ENCODE measurements at places on chromosomes 4 and X.

- no peak for DNase-seq
Observed at GRCh38 chrX:43560247-43560946, 95.7 kb upstream of the MAOA start.

- peak; percentile 5 for DNase-seq
Observed at GRCh38 chrX:149286940-149287349, 218.2 kb downstream of the IDS start.

- no peak for DNase-seq
Observed at GRCh38 chrX:22526339-22526738, 253.6 kb downstream of the CBLL2 start.

DNA sequence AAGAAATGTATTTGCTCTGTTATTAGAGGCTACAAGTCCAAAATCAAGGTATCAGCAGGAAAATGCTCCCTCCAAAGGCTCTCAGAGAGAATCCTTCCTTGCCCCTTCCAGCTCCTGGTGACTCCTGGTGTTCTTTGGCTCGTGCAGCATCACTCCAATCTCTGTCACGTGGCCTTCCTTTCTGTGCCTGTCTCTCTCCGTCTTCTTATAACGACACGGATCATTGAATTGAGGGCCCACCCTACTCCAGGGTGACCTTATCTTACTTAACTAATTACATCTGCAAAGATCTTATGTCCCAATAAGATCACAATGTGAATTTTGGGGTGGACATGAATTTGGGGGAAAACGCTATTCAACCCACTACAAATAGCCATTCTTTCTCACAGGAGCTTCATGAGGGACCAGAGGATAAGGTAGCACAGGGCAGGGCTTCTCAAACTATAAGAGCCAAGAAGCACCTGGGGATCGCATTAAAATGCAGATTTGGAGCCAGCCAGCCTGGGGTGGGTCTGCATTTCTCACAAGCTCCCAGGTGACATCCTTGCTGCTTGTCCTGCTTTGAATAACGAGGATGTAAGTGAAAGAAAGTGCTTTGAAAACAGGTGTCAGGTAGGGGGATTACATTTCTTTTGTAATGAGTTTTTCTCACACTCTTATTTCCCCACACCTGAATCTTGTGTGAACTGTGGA, 41.9 kb upstream of the APLN start:
- no peak for DNase-seq

GRCh38 chrX:152872522-152872921, 25.3 kb upstream of the ZNF185 start:
- no peak for DNase-seq

DNA sequence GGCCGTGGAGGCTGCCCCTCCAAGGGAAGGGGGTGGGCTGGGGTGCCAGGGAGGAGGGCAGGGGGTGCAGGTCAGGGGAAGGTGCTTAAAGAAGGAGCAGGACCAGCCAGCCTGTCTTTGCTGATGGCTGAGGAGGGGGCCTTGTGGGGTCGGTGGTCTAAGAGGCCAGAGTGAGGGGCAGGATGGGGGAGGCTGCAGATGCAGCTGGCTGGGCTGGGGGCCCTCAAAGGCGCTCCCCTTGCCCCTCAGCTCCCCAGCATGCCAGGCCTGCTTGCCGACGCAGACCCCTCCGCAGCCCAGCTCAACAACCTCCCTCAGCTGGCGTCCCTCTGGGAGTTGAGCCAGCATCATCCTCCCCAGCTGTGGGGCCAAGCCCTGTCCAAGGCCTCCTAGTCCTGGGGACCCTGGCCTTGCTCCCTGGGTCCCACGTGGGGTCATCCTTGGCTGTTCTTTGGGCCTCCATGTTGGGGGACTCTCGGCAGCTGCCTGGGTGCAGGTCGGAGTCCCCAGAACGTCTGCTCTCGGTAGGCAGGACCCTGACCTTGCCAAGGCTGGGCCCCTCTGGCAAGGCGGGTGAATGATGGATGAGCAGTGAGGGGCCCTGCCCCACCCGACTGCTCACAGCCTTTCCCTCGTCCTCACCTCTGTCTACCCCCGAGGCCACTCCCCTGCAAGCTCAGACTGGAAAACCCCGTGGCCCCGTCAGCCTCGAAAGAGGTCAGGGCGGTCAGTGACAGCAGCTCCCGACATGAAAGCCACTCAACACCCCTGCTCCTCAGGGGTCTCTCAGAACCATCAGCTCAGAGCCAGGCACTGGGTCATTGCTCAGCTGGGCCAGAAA, 119.4 kb downstream of the FAM53A start:
- DNase-seq = no peak

- DNase-seq = no peak
Observed at GRCh38 chr4:185774131-185774653, 37.8 kb downstream of the SORBS2 start.

DNA sequence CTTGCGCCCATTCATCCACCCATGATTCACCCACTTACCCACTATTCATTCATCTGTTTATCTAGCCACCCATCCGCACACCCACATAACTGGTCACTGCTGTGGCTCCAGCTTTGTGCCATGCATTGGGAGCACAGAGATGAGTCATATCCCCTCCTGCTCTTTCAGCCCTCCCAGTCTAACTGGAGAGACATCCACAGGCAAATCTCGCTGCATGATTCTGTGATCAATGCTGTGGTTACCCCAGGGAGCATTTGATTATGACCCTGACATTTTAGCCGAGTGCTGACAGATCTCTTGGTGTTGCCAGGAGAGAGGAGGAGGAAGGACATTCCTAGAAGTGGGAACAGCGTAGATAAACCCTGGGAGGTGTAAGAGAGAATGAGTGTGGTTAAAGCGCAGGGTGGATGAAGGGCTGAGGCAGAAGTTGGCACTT, 10.4 kb upstream of the PORCN start:
- DNase-seq = no peak

- no peak for DNase-seq
Observed at GRCh38 chrX:49290215-49290614, 13.2 kb upstream of the GAGE10 start.

DNA sequence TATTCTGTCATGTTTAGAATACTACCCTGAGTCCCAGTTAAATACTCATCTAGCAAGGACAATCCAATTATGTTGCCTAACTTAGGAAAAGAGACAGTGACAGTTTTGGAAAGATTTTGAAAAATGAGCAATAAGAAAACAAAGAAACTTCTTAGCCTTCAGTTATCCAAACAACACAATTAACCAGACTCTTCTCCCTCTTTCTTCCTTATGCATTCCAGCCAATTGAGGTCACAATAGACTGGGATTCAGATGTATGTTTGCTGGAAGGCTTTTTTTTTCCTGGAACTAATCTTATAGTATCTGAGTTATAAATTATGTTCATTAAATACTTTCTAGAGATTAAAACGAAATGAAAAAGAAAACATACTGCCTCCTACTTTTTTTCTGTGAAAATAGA, 109.6 kb downstream of the GUCY2F start:
- DNase-seq = no peak

- DNase-seq = no peak
Observed at GRCh38 chr4:1777822-1778641, 15.1 kb upstream of the FGFR3 start.

- no peak for DNase-seq
Observed at GRCh38 chrX:17247144-17247543, 127.9 kb upstream of the NHS start.

DNA sequence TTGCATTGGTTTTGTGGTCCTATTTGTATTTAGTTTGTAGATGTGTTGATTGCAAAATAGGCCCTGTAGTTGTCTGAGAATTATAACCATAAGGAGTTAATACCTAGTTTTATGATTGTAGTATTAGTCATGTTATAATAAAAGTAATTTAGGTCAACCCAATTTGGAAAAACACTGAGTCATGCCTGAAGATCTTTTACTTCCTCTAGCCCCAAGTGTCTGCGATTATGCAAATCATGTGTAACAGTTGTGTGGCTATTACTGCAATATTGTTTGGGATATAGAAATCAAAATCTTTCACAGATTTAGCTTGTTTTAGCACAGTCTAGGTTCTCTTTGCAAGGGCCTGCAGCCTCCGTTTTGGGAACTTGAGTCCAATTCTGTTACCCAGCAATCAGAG, 12.6 kb downstream of the SRD5A3 start:
- DNase-seq = no peak

DNA sequence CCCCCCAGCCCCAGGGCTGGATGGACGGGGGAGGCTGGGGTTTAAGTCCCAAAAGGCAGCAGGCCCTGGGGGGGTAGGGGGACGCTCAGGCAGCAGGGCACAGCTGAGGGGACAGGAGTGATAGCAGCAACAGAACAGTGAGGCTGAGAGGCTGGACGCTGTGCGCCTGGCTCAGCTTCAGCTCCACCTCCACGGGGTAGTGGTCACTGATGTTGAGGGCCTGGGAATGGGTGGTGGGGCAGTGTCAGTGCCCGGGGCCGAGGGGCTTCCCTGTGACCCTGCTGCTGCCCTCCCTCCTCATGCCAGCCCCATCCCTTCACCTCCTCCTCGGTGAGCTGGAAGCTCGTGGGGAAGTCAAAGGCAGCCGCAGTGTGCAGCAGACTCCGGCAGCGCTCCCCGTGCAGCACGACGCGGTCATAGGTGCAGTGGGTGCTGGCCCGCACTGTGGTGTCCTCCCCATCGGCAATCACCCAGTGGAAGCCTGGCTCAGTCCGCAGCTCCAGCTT, 4.5 kb downstream of the RPL10 start:
- no peak for DNase-seq

- DNase-seq = no peak
Observed at GRCh38 chrX:107484002-107484726, 34.7 kb downstream of the FRMPD3 start.

GRCh38 chrX:16836371-16836770, 33.8 kb downstream of the RBBP7 start:
- no peak for DNase-seq

DNA sequence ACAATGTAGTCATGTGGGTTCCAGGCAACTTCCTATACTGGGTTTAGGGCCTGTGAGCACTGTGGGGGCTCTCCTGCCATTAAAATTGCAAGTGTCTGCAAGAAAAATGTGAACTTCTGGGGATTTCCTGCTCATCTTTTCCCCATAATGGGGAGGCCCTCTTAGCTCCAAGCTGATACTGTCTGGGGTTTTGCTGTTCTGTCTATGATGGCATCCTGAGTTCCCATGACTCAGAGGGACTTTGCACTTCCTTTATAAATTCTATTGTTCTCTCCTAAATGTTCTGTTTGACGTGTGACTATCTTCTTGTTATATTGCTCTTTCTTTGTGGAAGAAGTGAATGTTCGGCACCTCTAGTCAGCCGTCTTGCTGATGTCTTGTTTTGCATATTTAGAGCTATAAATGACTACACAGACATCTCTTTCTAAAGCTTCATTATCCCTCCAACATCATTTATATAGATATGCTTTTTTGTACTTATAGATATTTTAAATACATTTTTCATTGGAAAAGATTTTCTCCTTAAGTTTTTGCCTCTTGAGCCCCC, 465.8 kb downstream of the NAF1 start:
- DNase-seq = no peak

DNA sequence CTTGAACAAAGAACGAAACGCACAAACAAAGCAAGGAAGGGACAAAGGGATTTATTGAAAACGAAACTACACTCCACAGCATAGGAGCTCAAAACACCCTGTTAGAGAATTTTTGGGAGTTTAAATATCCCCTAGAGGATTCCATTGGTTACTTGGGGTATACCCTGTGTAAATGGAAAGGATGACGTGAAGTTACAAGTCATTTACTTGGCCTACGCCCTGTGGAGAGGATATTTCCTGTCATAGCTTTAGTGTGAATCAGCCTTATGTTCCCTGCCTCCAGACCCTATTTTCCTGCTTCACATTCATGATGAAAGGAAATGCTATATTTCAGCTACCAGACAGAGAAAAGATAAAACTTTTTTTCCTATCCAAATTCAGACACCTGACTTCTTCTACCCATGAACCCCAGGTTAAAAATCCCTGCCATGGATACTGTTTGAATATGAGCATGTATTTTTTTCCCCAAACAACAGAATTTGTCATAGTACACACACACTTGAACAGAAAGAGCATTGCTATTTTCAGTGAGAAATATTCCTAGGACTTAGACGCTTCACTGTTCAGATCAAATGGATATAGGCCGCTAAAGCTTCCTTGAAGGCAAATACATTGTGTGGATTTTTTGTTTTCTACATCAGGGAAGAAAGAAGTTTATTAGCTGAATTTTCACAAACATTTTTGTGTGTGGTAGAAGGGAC, 20.4 kb downstream of the PIN4 start:
- DNase-seq = no peak

GRCh38 chr4:76090241-76090691, 15.8 kb downstream of the ART3 start:
- no peak for DNase-seq

- peak; percentile 55 for DNase-seq
Observed at GRCh38 chr4:38675146-38676121, 11.4 kb downstream of the KLF3 start.

GRCh38 chrX:146278381-146278780, 460.8 kb downstream of the SLITRK2 start:
- DNase-seq = no peak

- no peak for DNase-seq
Observed at GRCh38 chr4:13454786-13455185, 29.4 kb downstream of the RAB28 start.

DNA sequence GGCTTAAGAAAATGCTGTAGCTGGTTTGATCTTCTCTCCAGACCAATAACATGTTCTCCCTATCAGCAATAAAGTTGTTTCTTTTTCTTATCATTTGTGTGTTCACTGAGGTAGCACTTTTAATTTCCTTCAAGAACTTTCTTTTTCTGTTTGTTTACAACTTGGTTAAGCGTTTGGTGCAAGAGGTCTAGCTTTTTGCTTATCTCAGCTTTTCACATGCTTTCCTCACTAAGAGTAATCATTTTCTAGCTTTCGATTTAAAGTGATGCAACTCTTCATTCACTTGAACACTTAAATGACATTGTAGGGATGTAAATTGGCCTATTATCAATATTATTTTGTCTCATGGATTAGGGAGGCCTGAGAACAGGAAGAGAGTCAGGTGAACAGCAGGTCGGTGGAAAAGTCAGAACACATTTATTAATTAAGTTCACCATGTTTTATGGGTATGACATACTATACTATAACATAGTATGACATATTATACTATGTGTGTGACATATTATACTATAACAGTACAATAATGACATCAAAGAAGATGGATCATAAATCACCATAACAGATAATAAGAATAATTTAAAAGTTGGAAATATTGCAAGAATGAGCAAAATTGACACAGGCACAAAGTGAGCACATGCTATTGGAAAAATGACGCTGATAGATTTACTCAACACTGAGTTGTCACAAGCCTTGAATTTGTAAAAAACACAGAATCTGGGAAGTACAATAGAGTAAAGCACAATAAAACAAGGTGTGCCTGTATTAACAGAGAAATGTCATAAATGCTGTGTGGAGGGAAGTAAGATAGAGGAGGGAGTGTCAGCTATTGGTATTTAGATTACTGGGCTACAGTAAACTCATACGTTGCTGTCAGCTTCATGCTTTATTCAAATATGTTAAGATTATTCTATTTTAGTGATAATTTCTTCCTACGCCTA, 218.6 kb upstream of the SLC7A11 start:
- no peak for DNase-seq

DNA sequence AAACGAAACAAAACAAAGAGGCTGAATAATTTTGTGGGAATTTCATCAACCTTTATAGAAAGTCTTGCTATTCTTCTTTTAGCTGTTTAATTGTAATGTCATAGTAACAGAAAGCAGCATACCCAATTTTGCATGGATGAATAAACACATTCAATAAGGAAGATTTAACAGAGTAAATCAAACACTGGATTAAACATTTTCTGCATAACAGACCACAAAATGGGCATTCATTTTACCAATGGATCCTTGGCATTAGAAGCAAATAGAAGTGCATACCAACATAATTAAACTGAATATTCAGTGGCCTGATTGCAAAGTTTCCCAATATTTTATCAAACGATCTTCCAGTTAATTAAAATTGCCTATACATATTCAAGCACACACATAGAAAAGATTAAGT, 4.4 kb upstream of the CHM start:
- no peak for DNase-seq
